Left renal cortex interstitium (tissue), 4 donors: ENCODE measurements at places on chromosomes 6 and 20. TPM values are rescaled to one million over a fixed set of nuclear protein-coding genes. Genes with fewer than 3 reads are reported as not detected.

ADAM33 gene
- 12.1 TPM for polyA plus RNA-seq

DPM1 gene
- polyA plus RNA-seq: 55.6 TPM

VSX1 gene
- not detected for polyA plus RNA-seq

SLC22A1 gene
- polyA plus RNA-seq: 0.58 TPM

PAX1 gene
- polyA plus RNA-seq: 0.21 TPM

HLA-A gene
- 162 TPM for polyA plus RNA-seq

PDYN gene
- polyA plus RNA-seq: 0.44 TPM

NKX2-4 gene
- polyA plus RNA-seq: not detected

SLC22A3 gene
- polyA plus RNA-seq: 6.5 TPM

KCNK16 gene
- polyA plus RNA-seq: not detected

MOG gene
- not detected for polyA plus RNA-seq

ADGRB3 gene
- polyA plus RNA-seq: 4.3 TPM

TAF8 gene
- polyA plus RNA-seq: 21.3 TPM

SAMD10 gene
- 10.4 TPM for polyA plus RNA-seq

FOXA2 gene
- polyA plus RNA-seq: not detected

SOX12 gene
- polyA plus RNA-seq: 41.4 TPM

SNX5 gene
- 180 TPM for polyA plus RNA-seq

OPN5 gene
- 0.45 TPM for polyA plus RNA-seq

SLC35D3 gene
- polyA plus RNA-seq: 0.10 TPM

SLC24A3 gene
- 3.8 TPM for polyA plus RNA-seq

DDO gene
- 0.79 TPM for polyA plus RNA-seq

SNAP91 gene
- 0.73 TPM for polyA plus RNA-seq

C6orf118 gene
- 6.8 TPM for polyA plus RNA-seq

TMEM74B gene
- 5.0 TPM for polyA plus RNA-seq

HMGN3 gene
- polyA plus RNA-seq: 315 TPM

ANGPT4 gene
- 0.17 TPM for polyA plus RNA-seq

ULBP1 gene
- 1.8 TPM for polyA plus RNA-seq

NR2E1 gene
- polyA plus RNA-seq: not detected

OTOR gene
- 0.11 TPM for polyA plus RNA-seq

RBPJL gene
- polyA plus RNA-seq: not detected

SPTLC3 gene
- polyA plus RNA-seq: 19.0 TPM

SPINT3 gene
- polyA plus RNA-seq: not detected

RTEL1 gene
- polyA plus RNA-seq: 23.1 TPM
